ENCODE measurements at places on chromosomes 11 and 22.

GRCh38 chr11:1224111-1224490 is 1.2 kb downstream of the MUC5B start:
- DNase-seq = no peak

DNA sequence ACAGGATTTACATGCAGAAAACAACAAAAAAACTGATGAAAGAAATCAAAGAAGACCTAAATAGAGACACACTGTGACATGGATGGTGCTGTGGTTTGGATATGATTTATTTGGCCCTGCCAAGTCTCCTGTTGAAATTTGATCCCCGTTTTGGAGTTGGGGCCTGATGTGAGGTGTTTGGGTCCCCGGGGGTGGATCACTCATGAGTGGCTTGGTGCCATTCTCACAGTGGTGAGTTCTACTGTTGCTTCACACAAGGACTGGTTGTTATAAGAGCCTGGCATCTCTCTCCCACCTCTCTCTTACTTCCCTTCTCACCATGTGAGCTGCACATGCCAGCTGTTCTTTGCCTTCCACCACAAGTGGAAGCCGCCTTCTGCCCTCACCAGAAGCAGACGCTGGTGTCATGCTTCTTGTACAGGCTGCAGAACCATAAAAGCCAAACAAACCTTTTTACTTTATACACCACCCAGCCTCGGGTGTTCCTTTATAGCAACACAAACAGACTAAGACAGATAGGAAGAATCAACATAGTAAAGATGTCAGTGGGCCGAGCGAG is 7.8 kb upstream of the RTL6 start:
- no peak for DNase-seq

DNA sequence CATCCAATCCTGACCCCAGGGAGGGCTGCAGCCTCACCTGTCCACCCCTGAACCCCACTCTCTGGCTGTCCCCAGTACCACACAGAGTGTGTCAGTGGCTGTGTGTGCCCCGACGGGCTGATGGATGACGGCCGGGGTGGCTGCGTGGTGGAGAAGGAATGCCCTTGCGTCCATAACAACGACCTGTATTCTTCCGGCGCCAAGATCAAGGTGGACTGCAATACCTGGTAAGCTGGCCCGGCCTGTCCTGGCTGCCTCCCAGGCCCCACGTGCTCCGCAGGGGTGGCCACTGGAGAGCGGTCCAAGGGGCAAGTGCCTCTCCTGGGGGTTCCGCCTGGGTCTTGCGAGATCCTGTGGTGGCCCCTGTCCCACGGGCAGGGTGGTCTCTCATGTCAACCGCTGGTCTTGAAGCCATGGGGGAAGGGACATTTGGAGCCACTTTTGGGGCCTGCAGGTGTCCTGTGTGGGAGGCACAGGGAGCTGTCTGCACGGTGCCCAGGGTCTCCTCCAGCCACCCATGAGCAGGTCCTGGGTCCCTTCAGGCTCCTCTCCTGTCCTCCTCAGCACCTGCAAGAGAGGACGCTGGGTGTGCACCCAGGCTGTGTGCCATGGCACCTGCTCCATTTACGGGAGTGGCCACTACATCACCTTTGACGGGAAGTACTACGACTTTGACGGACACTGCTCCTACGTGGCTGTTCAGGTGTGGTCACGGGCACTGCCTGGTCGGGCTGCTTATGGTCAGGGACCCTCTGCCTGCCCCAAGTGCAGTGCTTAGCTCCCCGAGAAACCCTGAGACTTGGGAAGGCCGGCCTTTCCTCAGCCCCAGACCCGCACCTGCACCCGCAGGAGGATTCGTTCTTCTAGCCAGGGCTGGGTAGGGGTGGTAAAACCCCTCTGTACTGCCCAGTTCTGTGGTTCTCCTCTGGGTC is 11.8 kb downstream of the MUC2 start:
- no peak for DNase-seq

DNA sequence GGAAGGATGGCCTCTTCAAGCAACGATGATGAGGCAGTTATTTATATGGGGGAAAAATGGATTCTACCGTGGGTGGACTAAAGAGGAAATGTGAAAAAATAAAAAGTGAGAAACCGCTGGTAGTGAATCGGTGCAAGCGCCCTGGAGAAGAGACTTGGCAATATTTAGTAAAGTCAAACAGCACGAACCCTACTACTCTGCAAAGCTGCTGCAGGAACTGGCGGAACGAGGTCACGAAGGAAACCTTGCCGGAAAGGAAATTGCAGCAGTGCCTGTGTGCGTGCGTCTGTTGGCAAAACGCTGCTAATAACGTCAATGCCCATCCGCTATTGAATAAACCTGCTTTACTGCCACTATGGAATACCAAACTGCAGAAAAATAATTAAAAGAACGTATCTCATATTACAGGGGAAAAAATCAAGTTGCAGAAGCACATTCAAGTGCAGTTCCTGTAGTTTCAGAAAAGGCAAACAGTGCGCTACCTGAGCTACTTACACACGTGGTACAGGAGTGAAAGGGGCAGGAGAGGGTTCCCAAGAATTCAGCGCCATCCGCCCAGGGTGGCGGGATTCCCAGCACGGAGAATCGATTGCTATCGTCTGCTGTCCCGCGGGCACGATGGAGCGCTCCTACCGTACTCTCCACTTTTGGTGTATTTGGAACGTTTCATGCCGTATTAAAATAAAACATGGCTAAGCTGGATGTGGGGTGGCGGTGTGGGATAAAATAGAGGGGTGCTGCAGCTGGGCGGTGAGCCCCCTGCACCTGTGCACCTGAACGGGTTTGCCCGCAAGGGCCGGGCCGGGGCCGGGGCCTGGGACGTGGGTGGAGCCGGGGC is 585 bp upstream of the NADSYN1 start:
- no peak for DNase-seq

GRCh38 chr11:13228572-13228971 is 49.0 kb upstream of the BMAL1 start:
- no peak for DNase-seq

GRCh38 chr22:17191163-17191784 is 28.0 kb downstream of the ADA2 start:
- no peak for DNase-seq

Measured in stimulated activated CD4-positive, alpha-beta T cell treated with anti-CD3 and anti-CD28 coated beads, Interleukin-12 subunit alpha, Interleukin-12 subunit beta, amount 100 ng/mL, for 48 hours (primary cell).